Non-pigmented ciliary epithelial cell (primary cell): ENCODE measurements at places on chromosomes 12 and 14.

DNA sequence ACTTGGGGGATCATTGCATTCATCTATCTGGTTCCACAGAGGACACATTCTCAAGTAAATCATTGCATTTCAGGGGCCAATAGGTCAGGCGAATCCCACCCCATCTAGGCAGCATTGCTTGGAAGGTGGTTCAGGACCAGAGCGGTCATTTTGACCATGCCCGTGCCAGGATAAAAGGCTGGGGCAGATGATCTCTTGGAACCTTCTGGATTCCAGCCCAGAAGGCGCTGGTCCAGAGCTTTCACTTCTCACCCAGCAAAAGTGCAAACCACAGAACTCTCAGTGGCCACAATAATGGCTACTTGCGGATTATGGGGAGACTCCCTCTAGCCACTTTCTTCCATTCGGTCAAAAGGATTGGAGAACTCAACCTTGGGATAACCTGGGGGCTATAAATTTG lies 595 bp upstream of the KRT85 start:
- DNase-seq: no peak

DNA sequence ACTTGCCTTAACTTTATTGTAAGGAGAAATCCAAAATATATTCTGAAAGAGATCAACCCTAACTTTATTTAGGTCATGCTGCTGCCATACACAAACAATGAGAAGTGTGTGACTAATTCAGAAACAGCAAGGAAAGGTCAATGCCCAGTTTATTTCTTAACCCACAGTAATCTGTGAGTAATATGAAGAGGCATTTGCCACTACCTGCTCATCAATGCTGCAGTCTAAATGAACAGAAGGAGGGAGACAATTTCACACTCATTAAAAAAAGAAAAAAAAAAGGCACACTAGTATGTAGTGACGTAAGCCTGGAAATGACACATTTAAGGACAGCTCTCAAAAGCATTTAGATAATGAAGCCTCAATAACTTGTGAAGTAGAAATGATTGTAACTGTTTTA lies 90.5 kb upstream of the FOXN3 start:
- peak; percentile 64 for DNase-seq

DNA sequence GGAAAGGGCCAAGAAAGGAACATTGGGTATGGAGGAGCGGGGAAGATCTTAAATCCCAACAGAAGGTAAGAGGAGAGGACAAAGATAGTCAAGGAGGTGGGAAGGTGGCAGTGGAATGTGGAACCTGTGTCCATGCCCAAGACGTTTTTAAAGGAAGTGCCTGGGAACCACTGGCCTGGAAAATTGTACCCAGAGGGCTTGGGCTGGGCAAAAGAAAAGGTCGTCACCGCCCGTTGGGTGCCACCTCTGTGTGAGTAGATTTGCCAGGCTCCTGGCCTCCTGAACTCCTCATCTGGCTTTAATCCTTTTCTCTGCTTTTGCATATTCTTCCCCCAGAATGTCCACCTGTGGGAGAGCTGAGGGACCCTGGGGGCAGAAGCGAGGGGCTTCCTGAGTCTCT lies 32.6 kb downstream of the JDP2 start:
- DNase-seq: no peak

DNA sequence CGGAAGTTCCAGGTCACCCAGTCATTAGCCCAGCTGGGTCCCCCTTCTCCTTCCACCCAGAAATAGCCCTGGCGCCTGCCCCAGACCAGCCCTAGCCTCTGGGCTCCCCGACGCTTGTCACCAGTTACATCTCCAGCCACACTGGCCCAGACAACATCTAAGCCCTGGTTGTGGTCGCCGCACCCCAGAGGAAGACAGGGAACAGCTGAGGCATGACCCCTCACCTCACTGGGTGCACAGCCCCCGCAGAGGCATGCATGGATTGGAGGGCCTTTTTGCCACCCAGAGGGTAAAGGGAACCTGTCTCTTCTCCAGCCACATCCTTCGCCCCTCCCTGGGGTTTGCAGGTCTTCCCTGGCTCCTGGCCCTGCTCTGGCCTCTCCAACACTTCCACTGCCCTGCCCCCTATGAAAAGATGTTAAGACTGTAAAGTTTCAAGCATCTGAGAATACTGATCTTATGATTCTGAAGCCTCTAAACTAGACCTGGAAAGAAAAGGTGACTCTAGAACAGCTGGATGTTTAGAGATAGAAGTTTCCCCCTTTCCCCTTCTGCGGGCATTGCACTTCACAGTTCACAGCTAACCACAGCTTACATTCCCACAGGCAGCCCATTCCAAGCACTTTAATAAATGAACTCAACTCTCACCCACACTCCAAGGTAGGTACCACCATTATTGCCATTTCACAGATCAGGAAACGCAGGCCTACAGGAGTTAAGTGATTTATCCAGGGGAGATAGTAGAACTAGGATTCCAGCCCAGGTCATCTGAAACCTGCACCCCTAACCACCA lies 14.7 kb downstream of the TMEM119 start:
- no peak for DNase-seq
